ENCODE measurements at places on chromosomes 6 and 20.

DNA sequence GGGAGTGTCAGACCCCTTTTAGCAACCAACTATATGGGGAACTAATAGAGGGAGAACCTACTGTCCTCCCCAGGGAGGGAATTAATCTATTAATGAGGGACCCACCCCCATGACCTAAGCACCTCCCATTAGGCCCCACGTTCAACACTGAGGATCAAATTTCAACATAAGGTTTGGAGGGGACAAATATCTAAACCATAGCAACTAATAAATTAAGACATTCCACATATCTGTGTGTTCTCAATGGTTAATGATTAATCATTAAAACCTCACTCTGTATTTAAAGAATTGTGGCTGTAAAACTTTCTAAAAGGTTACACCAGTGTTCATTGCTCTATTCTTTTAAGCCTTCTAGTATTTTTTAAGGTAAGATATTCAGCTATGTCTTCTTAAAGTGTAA, 500.4 kb upstream of the SULF2 start:
- DNase-seq, result no peak

DNA sequence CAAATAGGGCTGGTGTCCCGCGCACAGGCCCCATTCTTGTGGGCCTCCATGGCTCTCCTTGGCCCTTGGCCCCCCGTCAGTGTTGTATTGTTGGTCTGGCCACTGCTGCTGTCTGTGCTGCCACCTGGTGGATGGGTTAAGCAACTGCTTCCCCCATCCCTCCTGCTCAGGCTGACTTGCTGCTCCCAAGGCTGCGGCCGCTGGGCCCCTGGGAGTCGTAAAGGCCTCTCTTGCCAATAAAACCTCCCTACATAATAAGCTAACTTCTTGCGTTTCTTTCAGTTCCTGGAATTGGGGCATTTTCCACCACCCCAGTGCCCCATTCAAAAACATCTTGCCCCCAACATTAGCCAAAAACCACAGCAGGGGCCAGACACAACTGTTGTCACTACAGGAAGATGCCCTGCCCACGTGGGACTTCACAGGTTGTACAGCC, 27.1 kb downstream of the CD83 start:
- peak; percentile 71 for DNase-seq

DNA sequence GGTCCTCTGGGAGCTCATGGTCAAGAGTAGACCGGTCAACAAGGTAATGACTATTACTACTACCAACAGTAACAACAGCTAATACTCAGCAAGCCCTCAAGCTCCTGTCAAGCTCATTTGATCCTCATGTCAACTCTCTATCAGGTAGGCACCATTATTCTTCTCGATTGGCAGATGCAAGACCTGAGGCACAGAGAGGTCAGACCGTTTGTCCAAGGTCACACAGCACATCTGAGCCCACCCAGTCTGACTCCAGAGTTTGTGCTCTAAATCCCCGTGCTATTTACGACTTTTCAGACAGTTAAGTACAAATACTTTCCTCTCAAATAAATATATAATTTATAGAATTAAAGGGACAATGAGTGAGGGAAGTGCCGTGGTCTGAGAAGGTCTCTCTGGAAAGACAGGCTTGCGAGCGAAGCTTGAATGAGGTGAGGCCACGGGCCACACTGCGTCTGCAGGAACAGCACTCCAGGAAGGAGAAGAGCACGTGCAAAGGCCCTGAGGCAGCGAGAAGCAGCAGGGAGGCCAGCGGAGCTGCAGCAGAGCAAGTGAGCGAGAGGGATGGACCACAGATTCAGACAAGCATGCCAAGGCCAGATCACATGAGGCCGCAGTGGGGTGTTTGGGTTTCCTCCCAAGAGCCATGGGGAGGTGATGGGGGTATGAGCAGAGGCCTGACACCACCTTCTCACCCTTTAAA, 117.3 kb downstream of the PREX1 start:
- DNase-seq, result no peak

DNA sequence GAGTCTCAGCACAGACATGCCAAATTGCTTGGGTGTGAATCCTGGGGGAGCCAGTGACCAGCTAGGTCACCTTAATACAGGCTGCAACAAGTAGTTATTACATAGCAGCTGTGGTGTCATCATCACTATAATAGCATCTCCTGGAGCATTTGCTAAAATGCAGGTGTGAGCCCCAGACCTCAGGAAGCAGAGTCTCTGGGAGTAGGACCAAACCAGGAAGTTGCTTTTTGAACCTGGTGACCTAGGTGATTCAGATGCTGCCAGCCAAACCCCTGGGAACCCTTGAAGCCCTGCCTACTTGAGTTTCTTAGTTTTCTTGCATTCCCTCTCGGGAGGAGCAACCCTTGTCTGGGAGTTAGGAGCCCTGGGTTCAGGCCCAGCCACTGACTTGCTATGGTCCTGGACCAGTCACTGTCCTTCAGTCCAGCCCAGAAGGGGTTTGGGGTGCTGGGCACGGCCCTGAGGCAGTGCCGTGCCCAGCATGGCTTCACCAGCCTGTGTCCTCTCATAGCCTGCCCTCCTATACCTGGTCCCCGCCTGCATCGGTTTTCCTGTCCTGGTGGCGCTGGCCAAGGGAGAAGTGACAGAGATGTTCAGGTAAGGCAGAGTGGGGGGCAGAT, 39.3 kb upstream of the ID1 start:
- DNase-seq, result no peak

GRCh38 chr20:16263582-16263981, 309.7 kb downstream of the KIF16B start:
- DNase-seq, result no peak

- DNase-seq, result no peak
Observed at GRCh38 chr6:53862662-53863462, 68.1 kb downstream of the LRRC1 start.

DNA sequence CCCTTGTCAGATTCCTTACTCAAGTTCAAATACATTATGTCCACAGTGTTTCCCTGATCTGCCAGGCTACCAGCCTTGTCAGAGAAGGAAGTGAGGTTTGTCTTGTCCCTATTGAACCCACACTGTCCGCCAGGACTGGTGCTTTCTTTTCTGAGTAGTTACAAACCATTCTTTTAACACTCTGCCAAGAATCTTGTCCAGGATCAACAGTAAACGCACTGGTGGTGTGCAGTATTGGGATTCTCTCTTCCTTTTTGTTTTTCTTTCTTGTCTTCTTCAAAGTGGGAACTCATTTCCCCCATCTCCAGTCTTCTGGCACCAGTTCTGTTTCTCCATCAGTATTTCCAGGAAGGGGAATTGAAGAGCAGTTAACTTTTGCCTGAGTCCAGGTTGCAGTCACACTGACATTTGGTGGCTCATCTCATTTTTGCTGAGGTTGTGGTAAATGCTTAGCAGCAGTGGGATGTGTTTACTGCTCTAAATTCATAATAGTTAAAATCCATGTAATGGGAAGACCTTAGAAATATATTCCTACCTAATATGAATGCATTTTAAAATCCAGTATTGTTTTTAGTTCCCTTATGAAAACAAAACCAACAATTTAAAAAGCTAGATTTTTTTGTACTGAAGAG, 295.3 kb downstream of the PRL start:
- no peak for DNase-seq

- DNase-seq, result no peak
Observed at GRCh38 chr6:169328112-169328801, 74.6 kb upstream of the THBS2 start.

Data from central memory CD8-positive, alpha-beta T cell (primary cell).